ENCODE measurements at places on chromosomes 6 and 20. TPM values are rescaled to one million over a fixed set of nuclear protein-coding genes. Genes with fewer than 3 reads are reported as not detected.

Gene PROKR2
- not detected for total RNA-seq

Gene PRKN
- total RNA-seq = 5.6 TPM

Gene CDH22
- not detected for total RNA-seq

Gene PSORS1C2
- total RNA-seq = not detected

Gene SEL1L2
- total RNA-seq = not detected

Gene OTOR
- total RNA-seq = not detected

Gene RBM38
- 7.9 TPM for total RNA-seq

Gene NHSL1
- total RNA-seq = 10.6 TPM

Gene TCP11
- total RNA-seq = 0.51 TPM

Gene HLA-DPA1
- 1.0 TPM for total RNA-seq

Gene HSPA1L
- total RNA-seq = 3.1 TPM

Gene ECT2L
- 0.17 TPM for total RNA-seq

Gene ZNF165
- total RNA-seq = 0.33 TPM

Gene HLA-DQA1
- not detected for total RNA-seq

Data from fibroblast of lung (primary cell).